ENCODE measurements at places on chromosomes 2 and 18.
A peak's percentile ranks its signal among the peaks of the same experiment; 100 is the strongest.

DNA sequence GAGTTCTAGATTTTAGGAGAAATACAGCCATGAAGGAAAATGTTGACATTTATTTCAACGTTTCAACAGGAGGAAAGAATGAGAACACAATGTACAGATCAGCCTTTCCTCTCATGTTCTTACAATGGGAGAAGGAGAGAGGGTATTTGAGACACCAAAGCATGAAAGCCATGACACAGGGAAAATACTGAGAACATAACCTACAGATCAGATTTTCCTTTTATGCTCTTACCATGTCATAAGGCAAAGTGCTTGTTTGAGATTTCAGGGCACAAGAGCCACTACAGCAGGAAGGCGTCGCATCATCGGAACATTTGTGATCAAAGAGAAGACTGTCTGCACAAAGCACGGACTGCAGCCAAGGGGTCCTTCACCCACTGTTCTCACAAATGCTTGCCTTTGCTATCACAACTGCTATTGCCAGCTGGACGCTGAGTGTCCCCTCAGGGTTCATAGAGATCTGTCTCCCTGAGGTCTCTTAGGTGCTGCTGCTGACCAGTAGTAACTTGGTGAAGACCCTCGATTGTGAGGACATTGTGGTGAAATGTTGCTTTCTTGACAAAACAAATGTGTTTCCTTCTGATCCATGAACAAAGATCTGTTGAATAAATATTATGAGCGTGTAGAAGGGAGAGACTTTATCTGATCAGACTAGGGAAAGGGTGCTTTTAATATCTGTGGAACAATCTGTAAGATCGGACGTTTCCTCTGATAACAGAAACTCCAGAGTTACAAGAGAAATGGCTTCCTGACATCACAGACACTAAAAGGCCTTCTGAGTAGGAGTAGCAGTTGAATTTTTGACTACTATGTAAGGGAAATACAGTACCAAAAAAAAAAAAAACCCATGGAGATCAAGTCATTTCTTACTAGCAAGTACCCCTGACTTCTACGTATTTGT lies 6.4 kb upstream of the IL1RL1 start:
- no peak for DNase-seq

DNA sequence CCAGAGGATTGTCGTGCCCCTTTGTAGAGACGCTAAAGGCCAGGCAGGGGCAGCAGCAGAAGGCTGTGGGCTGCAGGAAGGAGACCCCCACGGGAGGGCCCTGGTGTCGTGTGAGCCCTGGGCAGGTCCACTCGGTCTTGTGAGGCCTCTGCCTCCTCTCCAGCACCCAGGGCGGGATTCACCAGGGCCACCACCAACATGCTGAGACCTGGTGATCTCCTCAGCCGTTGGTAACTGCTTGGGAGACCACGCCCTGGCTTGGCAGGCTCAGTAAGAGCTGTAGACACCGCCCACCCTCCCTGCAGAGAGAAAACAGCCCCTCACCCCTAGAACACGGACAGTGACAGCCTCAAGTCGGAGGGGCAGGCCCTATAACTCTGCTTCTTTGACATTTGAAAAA lies 21.1 kb downstream of the MBP start:
- DNase-seq, result no peak

GRCh38 chr2:100753444-100753843 lies 66.5 kb upstream of the NPAS2 start:
- DNase-seq, result no peak

GRCh38 chr2:232434091-232434490 lies 21.9 kb upstream of the ALPI start:
- DNase-seq, result no peak

- no peak for DNase-seq
Observed at GRCh38 chr2:235934774-235935484, 233.3 kb downstream of the GBX2 start.

DNA sequence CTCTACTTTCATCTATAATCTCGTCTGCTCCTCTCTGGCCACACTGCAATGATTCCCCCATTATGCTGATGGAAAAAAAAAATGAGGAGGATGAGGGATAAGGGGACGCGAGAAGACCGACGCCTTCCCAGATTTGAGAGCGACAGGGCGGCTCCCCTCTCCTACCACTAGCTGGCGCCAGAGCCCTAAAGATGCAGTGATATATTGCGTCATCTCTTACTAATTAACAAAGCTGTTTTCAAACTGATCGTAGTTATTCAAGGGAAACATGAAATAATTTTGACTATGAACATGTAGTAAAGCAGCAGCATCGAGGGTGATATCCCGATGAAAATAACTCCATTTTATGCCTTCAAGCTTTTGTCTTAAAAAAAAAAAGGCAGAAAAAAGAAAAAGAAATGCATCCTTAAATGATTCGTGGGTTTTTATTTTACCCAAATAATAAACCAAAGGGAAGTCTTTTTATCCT lies 48.0 kb upstream of the HNRNPA3 start:
- peak; percentile 84 for DNase-seq

DNA sequence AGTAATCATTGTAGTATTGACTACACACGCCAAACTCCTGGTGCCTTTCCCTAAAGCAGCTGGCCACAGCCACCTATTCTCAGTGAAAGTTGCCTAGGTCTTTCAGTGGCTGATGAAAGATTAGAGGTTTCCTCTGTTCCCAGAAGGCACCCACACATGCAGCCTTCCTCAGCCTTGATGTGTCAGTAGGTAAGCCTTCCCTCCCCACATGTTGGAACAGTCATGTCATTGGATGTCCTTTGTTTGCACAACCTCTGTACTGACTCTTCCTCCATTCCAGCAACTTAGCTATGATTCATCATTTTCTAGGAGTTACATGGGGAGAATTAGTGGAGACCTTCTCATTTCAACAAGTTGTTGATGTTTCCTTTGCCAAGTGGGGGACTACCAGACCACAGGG lies 630.8 kb upstream of the SLC39A10 start:
- no peak for DNase-seq
